ENCODE measurements at places on chromosomes 7 and 10. TPM values are rescaled to one million over a fixed set of nuclear protein-coding genes. Genes with fewer than 3 reads are reported as not detected.

DNA sequence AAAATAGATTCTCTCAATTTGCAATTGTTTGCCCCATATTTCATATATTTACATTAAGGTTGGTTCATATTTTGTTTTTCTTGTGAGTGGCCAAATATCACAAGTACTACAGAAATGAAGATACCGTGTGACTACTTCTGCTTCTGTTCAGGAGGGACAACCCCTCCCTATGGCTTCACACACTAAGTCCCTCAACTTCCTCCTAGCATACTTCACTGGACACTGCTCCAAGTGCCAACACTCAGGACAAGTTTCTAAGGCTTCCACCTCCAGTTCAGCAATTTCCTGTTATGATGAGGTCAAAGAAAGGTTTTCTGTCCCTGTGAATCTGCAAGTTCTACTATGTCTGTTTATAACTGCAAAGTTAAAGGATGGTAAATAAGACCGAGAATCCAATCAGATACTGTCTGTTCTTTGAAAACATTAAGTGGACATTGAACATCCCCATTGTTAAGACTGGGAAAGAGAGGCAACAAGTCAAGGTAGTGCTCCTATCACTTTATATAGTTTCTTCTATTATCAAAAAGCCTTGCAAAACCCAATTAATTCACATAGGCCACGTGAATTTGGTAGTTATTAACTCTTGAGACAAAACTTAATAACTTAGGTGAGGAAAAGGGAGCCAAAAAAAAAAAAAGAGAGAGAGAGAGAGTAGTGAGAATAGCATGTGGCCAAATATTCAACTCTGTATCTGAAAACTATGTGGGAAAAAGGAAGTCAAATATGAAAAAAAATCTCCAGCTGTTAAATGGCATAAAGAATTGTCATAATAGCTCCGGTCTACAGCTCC lies 81.3 kb upstream of the DKK1 start:
- no peak for DNase-seq
- no peak overlapping the region for H3K27ac ChIP-seq
- H3K4me1 ChIP-seq = no peaks in the 10 kb centered on the region
- no peaks in the 10 kb centered on the region for H3K36me3 ChIP-seq
- H3K4me3 ChIP-seq = peak overlapping the region; percentile 40
- no peaks in the 10 kb centered on the region for H3K27me3 ChIP-seq

DNA sequence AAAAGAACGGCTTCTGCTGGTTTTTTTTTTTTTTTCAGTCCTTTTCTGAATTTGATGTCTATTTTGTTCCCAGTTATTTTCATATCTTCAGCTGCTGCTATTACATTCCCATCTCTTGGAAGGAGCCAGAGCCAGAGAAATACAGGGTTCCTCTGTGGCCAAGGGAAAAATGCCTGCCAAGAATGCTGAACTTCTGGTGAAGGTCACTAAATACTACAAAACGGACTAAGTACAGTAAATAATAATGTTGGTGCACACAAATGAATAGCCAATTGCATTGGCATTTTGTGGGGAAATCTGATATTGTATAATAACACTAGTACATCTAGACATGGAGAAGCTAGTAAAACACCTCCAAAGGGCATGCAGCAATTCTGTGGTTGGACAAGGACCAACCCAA lies 56.3 kb upstream of the ZEB1 start:
- no peaks in the 10 kb centered on the region for H3K27me3 ChIP-seq
- H3K27ac ChIP-seq = no peak overlapping the region
- no peaks in the 10 kb centered on the region for H3K4me1 ChIP-seq
- no peak for DNase-seq
- H3K36me3 ChIP-seq = no peaks in the 10 kb centered on the region

AGK gene
- total RNA-seq = 42.6 TPM

ADAM22 gene
- 10.7 TPM for total RNA-seq

MYOZ1 gene
- 1.9 TPM for total RNA-seq

SH3PXD2A gene
- total RNA-seq = 4.7 TPM

DMBT1 gene
- total RNA-seq = not detected

MOGAT3 gene
- not detected for total RNA-seq

Measured in neural progenitor cell (in vitro differentiated cells).